T-cell (primary cell): ENCODE measurements at places on chromosomes 5 and 9. TPM values are rescaled to one million over a fixed set of nuclear protein-coding genes. Genes with fewer than 3 reads are reported as not detected.

- no peak for DNase-seq
Measured at GRCh38 chr9:132797861-132798659, 80.0 kb downstream of the AK8 start.

DNA sequence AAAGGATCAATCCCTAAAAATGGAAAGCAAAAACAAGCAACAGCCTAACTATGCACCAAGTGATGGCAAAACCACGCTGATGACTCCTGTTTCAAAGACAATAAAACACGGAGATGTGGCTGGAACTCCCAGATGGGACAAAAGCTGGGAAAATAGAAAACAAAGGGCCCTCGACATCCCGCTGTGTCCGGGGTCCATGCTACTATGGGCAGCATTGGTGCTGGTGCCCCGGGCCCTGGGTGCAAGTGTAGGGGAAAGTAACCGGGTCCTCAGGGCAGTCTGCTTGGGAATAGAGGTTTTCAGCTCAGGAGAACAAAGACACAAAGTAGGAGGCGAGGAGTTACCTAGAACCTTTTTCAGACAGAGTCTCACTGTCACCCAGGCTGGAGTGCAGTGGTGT lies 46.1 kb downstream of the MRPL36 start:
- no peak for DNase-seq

The LCN10 gene
- 2.2 TPM for total RNA-seq

- no peak for DNase-seq
Measured at GRCh38 chr5:172775326-172776234, 4.6 kb upstream of the DUSP1 start.

GRCh38 chr5:178870411-178870810 lies 10.7 kb downstream of the ZNF354B start:
- DNase-seq: no peak

GRCh38 chr5:87526131-87526530 lies 113.4 kb upstream of the CCNH start:
- no peak for DNase-seq

DNA sequence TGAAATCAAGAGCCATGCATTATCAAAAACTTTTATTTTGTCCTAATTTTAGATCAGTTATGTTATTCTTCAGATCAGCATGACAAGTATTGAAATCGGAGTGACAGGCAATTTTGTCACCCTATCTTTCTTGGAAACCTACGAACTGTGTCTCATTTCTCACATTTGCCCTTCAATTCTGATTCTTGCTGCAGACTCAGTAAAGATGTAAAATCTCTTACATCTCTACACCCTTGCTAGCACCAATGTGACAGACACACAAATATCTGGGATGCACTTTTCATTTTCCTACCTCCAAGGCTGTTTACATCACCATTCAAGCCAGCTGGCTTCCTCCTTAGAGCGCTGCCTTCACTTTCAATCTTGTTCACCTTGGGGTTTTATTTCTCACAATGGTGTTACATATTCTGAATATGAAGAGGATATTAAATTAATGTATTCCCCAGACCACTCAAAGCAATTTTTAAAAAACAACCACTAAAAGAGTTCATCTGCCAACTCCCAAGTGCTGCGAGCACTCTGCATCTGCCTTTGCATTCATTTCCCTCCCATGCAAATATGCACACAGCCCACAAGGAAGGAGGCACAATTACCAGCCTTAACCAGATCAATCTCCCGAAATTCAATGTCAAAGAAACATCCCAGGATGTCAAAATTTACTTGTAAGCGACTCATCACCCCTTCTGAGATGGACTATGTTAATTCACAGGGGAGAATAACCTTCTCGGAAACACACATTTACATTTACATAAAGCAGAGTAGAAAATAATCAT lies 164.3 kb downstream of the ENC1 start:
- no peak for DNase-seq

DNA sequence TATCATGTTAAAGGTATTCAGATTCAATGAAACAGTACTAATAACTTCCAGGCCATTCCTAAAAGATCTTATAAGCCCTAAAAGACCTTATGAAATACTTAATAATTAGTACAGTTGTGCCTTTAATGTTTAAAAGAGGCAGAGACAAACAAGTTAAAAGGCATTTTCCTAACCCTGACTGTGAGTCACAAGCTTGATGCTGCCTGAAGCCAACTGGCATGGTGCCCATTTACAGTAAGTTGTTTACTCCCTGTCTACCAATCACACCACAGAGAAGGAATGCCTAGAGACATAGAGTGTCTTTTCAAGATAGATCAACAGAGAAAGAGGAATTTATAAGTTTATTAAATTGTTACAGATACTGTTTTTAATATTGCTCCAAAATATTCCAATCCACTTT lies 47.8 kb downstream of the NR3C1 start:
- DNase-seq: peak; percentile 56

- DNase-seq: no peak
Measured at GRCh38 chr5:158388021-158388420, 529.1 kb upstream of the CLINT1 start.

The PCDHB5 gene
- total RNA-seq: 0.32 TPM

GRCh38 chr9:96417051-96417586 lies 1.1 kb downstream of the ZNF367 start:
- peak; percentile 90 for DNase-seq

DNA sequence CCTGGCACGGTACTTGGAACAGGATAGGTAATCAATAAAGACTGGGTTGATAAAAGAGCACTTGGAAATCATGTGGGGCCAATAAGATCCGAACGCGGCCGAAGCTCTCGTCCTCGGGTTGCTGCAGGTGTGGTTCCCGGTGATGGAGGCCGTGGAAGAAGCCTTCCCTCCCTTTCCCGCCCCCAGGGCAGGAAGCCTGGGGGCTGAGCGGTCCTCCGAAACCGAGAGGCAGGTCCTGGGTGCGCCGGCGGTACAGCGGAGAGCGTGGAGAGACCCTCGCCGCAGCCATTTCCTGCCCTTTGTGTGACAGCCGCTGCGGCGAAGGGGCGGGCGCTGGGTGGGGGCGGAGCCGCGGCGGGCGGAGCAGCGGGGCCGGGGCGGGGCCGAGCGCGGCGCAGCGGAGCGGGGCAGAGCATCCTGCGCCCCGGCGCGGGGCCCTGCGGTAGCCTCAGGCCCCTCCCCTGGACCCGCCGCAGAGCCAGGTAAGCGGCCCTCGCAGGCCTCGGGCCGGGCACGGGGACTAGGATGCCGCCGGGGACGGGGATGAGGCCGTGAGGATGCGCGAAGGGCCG lies at the start of gene CYFIP2:
Gene CYFIP2 (plus strand): TSS at position 410 of the 572 bp plus-strand sequence. CDS start 19,239 bp downstream, outside the sequence.
- DNase-seq: peak; percentile 74

DNA sequence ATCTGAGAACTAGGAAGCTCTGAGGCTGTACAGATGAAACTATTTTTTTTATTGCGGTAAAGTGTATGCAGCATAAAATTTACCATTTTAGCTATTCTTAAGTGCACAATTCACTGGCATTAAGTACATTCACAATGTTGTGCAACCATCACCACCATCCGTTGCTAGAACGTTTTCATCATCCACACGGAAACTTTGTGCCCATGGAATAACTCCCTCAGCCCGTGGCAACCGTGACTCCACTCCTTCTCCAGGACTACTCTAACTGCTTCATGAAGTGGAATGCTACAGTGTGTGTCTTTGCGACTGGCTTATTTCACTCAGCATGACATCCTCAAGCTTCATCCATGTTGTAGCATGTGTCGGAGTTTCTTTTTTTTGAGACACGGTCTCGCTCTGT lies 57.1 kb downstream of the COL23A1 start:
- DNase-seq: no peak

The ABLIM3 gene
- 0.07 TPM for total RNA-seq

- no peak for DNase-seq
Measured at GRCh38 chr5:60482301-60482700, 217.7 kb downstream of the DEPDC1B start.

- DNase-seq: no peak
Measured at GRCh38 chr5:109394806-109395205, 15.0 kb downstream of the PJA2 start.

The MCIDAS gene
- total RNA-seq: not detected

GRCh38 chr5:76468635-76469425 lies 65.7 kb downstream of the IQGAP2 start:
- DNase-seq: no peak
